ENCODE measurements at places on chromosomes 6 and 20.

DNA sequence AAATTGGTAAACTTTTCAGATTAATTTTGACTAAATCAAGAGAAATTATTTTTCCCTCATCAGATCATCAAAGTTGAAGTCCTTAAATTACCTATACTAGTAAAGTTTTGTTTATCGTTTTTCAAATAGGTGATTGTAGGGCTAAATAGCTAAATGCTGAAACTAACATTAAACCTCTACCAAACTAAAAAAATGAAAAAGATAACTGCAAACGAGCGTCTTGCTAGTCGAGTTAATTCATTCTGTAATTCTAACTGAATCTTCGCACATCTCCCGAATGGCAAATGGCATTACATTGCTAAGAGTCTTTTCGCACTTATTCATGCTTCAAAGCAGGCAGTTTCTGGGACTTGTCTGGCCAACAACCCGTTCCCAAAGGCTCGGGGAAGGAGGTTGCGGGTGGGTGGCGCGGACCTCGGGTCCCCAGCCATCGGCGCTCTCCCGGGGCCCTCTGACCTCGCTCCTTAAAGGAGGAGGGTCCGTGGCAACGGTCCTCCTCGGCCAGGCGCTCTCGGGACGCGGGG is 43.8 kb downstream of the POPDC3 start:
- DNase-seq: no peak

DNA sequence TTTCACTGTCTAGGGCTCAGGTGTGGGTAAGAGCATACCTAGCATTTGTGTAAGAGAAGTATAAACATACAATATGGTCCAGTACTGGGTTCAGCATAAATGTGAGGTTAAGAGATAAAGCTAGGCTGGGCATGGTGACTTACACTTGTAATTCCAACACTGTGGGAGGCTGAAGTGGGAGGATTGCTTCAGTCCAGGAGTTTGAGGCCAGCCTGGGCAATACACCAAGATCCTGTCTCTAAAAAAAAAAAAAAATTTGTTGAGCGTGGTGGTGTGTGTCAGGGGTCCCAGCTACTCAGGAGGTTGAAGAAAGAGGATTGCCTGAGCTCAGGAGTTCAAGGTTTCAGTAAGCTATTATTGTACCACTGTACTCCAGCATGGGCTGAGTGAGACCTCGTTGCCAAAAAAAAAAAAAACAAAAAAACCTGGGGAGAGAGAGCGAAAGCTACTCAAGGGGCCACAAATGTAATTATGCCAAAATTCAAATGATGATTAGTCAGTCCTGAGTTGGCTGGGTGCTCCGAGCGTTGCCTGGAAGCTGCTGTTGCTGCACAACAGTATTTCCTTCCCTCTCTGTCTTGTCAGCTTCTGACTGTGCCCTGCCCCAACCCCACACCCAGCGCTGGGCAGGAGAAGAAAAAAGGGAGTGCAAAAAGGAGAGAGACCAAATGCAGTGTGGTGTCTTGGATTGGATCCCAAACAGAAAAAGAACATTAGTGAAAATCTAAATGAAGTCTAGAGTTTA is 24.0 kb downstream of the CMTR1 start:
- DNase-seq: no peak

DNA sequence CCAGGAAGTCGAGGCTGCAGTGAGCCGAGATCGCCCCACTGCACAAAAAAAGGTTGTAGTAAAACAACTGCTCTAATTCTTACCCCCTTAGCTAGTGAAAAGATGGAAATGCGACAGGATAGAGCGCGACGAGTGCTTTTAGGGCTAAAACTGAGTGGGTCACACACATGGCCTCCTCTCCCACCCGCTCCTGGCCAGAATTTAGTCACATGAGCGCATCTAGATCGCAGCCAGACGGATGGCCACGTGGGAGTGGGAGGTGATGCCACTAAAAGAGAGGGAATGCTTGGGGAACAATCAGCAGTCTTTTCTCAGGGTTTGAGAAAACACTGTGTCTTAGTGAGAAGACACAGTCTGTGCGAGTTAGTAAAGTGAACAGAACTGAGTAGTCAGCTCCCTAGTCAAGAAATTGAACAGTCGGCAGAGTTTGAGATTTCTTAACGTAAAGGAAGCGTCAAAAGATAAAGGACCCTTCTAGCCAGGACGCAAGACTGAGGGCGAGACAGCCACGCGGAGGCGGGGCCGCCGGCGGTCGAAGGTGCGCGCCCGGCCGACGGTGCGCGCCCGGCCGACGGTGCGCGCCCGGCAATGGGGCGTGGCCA is 664 bp upstream of the ACTR5 start:
- DNase-seq: no peak

DNA sequence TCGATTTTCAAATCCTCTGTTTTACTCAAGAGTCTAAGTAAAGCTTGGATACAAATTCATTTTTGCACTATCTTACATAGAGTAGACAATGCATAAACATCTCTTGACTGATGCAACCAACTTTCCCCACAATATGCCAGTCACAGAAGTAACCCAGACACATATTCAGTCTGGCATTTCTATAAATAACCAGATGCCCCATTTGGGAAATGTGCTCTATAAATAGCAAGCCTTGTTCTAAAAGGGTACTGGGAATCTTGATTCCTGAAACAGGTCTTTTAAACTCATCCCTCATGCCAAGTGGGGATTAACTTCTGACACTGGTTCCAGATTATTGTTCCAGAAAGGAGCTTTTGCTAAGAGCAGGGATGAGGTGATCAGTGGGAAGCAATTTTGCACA is 411.7 kb downstream of the EPM2A start:
- DNase-seq: no peak

GRCh38 chr20:38732981-38733380 is 8.7 kb downstream of the SLC32A1 start:
- no peak for DNase-seq

- no peak for DNase-seq
Observed at GRCh38 chr20:10876558-10876957, 202.8 kb upstream of the JAG1 start.

Measured in stimulated activated CD4-positive, alpha-beta T cell treated with anti-CD3 and anti-CD28 coated beads, TNF-alpha, amount 100 ng/mL, for 1 hour (primary cell).